Fibroblast of skin of right biceps (primary cell): ENCODE measurements at places on chromosomes 2 and 18.
A peak's percentile ranks its signal among the peaks of the same experiment; 100 is the strongest.

DNA sequence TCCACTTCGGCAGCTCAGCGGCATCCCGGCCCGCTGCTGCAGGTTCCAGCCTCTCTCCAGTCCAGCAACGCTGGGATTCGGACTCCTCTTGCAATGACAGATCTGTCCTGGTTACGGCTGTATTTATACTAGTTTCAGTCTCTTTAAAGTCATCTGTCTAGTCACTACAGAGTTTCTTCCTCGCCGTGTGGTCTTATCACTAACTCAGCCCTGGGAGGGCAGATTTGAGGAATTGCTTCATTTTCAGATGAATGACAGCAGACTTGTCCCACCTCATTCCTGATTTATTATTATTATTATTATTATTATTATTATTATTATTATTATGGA is 2.2 kb downstream of the KLHL29 start:
- DNase-seq: no peak

GRCh38 chr2:128734521-128735295 is 416.0 kb upstream of the HS6ST1 start:
- DNase-seq: peak; percentile 75

DNA sequence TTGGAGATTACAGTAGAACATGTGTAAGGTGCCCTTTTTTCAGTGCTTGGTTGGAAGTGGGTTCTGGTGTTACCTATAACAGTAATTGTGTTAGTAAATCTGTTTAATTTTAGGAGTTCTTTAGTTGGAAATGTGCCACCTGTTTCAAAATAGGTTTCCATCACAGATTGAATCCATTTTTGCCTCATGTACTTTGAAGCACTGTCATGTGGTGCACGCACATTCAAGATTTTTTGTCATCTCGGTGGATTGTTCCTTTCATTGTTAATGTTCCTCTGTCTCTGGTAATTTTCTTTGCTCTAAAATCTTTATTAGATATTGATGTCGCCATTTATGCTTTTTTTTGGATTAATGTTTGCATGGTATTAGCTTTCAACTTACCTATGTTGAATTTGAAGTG is 1.3 kb downstream of the ATP9B start:
- no peak for DNase-seq

DNA sequence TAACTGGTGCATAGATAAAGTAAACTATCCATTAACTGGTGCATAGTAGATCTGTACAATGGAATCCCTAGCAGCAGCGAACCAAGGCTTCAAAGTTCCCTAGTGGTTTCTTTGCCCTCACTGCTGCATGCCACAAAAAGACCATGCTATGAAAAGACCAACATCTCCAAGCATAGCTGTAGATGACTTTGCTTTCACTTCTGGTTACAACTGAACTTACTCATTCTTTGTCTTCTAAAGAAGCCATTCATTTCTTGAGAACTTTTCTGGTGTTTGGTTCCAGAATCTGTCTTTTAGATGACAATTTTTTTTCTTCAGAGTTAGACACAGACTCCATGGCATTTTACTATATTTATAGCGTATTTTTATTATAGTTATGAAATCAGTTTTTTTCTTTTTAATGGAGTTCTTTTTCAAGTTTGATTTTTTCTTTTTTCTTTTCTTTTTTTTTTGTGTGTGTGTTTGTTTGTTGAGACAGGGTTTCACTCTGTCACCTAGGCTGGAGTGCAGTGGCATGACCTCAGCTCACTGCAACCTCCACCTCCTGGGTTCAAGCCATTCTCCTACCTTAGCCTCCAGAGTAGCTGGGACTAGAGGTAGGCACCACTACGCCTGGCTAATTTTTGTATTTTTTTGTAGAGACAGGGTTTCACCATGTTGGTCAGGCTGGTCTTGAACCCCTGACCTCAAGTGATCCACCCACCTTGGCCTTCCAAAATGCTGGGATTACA is 63.6 kb downstream of the SLC35F5 start:
- no peak for DNase-seq

GRCh38 chr18:43393174-43393573 is 115.9 kb upstream of the SYT4 start:
- DNase-seq: no peak

- DNase-seq: no peak
These were observed 99.1 kb downstream of the SETBP1 start for GRCh38 chr18:44779753-44780292.

DNA sequence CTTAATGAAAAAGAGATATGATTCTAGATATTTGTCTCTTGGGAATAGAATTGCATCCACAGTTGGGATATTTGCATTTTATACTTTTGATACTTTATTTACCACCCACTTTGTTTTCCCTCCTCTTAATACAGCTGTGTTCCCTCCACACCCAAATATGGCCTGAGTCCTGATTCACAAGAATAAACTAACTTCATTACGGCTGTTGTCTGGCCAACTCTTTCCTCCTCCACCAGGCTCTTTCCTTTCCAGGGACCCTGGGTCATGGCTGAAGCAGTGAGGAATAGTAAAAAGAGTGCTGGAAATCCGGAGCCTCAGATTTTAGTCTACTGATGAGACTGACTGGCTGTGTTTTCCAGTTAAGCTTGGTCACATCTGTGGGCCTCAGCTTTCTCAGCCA is 48.4 kb upstream of the STAM2 start:
- no peak for DNase-seq

DNA sequence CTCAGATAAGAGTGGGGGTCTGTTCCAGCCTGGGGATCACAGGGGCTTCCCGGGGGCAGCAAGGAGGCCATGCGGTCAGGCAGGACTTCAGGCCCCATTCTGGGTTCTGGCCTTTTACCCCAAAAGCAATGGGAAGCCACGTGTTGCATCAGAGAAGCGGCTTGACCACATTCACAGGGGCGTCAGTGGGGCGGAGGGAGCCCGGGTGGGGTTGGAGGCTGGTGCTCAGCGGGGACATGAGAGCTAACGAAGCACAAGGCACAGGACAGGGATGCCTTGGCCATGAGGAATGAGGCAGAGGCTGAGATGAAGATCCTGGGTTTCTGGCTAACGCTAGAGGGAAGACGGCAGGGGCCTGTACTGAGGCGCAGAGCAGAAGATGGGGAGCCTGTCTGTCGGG is 6.1 kb downstream of the HJURP start:
- no peak for DNase-seq

DNA sequence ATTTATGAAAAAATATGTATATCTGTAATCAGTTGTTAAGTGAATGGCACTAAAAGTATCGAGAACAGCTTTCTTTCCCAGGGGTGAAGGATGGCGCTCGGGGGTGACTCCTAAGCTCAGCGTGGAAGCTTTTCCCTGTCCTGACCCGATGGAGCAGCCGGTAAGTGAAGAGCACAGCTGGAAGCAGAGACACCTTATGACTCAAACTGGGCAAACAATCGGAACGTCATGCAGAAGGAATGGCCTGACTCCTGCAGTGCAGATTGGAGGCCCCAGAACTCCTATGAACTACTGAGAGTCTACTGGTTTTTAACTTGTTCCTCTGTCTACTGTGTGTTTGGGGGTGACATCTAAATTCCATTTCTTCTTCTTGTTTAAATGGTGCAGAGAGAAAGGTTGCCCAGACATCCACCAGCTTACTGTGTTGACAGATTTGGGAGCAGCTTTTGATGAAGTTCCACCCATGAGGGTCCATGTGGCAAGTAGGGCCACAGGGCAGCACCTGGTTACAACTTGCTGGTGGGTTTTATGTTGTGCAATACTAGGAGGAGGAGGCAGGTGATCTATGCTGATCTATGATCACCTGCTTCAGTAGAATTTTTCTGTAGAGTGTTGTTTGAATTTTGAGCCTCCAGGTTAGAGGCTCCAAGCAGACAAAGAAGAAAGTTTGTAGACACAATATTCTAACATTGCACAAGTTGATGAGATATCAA is 52.8 kb upstream of the TMEM182 start:
- peak; percentile 40 for DNase-seq

DNA sequence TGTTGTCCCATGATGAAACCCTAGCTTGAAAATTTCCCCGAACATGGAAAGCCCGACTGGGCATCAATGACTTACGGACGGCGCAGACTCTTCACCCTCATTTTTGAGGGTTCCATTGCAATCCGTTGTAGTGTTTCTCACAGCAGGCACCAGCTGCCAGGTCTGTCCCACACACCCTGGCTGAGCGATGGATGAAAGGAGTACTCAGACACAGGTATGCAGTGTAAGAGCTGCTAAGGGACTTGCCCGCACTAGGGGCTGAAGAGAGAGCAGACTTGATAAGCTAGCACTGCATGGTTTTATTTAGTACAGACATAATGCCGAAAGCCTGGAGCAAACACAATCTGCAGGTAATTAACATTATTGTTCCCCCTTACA is 15.8 kb downstream of the DYNAP start:
- DNase-seq: no peak

GRCh38 chr2:53535234-53535840 is 232.3 kb upstream of the CHAC2 start:
- no peak for DNase-seq

DNA sequence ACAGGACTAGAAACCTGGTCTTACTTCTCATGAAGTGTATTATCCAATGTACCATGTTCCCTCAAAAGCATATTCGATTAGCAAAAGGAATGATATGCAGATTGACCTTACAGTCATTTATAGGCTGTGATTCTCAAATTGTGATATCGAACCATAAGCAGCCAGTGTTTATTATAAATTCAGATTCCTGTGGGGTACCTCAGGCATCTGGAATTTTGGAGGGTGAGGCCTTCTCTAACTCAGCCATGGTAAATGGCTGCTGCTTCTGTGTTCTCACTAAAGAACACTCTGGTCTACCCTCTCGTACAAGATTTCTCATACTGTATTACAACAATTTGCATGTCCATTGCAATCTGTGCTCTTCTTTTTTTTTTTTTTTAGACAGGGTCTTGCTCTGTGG is 84.5 kb downstream of the PRPF40A start:
- DNase-seq: peak; percentile 20

DNA sequence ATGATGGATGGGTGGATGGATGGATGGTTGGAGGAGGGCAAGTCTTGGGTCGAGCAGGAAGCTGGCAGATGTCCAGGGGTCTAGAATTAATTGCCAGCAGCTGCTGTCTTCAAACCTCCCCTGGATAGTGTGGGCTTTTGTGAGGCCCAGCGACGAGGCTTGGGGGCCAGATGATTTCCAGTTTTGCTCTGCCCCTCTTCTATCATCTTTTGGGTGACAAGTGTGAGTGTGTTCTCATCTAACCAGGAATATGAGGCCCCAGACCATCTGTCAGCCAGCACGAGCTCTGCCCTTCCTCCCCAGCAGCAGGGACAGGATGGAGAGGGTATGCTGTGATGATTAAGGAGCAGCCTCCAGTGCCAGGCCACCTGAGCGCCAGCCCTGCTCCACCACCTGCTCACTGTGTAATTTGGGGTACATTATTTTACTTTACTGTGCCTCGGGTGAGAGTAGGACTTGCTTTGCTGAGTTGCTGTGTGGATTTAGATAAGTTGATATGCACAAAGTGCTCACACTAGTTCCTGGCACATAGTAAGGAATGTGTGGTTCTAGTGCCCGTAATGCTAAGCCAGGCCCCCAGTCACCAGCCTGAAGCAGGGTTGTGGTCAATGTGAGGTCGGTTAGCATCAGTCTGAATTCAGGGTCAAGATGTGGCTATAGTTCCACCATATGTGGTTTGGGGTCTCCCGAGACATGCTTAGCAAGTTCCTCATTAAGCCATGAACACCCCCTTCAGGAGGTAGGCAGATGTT is 251.1 kb downstream of the CYP26B1 start:
- DNase-seq: no peak

DNA sequence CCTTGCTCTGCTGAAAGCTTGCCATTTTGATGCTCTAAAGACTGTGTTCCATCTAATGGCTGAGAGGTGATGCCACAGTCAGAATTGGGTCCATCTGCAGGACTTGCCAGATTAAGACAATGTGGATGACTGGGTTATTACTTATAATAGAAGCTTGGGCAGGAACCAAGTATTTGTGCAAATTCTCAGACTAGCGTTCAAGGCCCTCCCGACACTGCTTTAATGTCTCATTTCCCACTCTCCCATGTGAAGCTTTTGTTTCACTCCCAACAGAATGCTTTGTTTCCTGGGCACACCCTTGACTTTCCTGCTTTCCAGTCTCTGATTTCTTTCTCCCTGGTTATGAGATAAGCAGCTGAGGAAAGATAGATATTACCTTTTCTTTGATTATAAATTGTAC is 215.8 kb downstream of the KCNS3 start:
- DNase-seq: no peak

- DNase-seq: no peak
These were observed 22.5 kb downstream of the THNSL2 start for GRCh38 chr2:88192613-88193012.

- DNase-seq: no peak
These were observed 130.6 kb downstream of the NOL4 start for GRCh38 chr18:34094148-34094547.

GRCh38 chr2:43467891-43468290 is 127.9 kb downstream of the THADA start:
- DNase-seq: peak; percentile 85

- DNase-seq: no peak
These were observed 51.9 kb downstream of the MAP4K3 start for GRCh38 chr2:39385172-39385571.

- peak; percentile 97 for DNase-seq
These were observed 124.8 kb downstream of the AFF3 start for GRCh38 chr2:100017633-100018032.

- no peak for DNase-seq
These were observed 78.5 kb upstream of the PTPRM start for GRCh38 chr18:7488571-7488970.

- no peak for DNase-seq
These were observed 42.1 kb downstream of the MYCN start for GRCh38 chr2:15982285-15983044.

GRCh38 chr18:22432657-22433137 is 15.0 kb upstream of the CTAGE1 start:
- DNase-seq: peak; percentile 88

GRCh38 chr2:233544200-233544610 is 22.4 kb downstream of the USP40 start:
- DNase-seq: peak; percentile 66

DNA sequence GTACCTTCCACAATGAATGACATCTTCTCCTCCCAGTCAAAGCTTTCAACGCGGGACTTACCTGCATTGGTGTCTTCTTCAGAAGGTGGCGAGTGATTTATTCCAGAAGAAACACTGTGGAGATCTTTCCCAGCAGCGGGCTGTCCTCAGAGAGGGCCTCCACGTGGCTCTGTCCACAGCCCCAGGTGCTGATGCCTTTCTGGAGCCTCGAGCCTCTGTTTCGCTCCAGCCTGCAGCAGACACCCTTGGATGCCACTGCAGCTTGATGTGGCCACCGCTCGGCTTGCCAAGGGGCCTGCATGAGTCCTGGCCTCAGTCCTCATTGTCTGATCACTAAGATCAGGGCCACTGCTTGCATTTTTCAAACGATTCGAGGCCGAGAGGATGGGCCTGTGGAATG is 46.6 kb upstream of the GALR1 start:
- DNase-seq: peak; percentile 9

GRCh38 chr2:88692187-88692586 is 714 bp downstream of the RPIA start:
- peak; percentile 14 for DNase-seq
